ENCODE measurements at places on chromosomes 13 and 19. TPM values are rescaled to one million over a fixed set of nuclear protein-coding genes. Genes with fewer than 3 reads are reported as not detected.

DDX49 gene
- 44.1 TPM for total RNA-seq

ZNF560 gene
- 0.07 TPM for total RNA-seq

POLR1G gene
- total RNA-seq = 22.0 TPM

GPC6 gene
- total RNA-seq = 0.13 TPM
